ENCODE measurements at places on chromosomes 6 and 20.

DNA sequence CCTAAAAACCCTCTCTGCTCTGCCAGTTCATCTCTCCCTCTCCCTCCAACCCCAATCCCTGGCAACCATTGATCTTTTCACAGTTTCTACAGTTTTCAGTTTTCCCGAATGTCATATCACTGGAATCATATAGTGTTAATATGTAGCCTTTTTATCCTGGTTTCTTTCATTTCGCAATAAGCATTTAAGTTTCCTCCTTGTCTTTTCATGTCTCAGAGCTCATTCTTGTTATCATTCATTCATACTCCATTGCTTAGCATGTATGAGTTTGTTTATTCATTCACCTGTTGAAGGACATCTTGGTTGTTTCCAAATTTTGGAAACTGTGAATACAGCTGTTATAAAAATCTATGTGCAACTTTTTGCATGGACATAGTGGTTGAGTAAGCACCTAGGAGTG is 5.5 kb upstream of the PCMTD2 start:
- DNase-seq = no peak

DNA sequence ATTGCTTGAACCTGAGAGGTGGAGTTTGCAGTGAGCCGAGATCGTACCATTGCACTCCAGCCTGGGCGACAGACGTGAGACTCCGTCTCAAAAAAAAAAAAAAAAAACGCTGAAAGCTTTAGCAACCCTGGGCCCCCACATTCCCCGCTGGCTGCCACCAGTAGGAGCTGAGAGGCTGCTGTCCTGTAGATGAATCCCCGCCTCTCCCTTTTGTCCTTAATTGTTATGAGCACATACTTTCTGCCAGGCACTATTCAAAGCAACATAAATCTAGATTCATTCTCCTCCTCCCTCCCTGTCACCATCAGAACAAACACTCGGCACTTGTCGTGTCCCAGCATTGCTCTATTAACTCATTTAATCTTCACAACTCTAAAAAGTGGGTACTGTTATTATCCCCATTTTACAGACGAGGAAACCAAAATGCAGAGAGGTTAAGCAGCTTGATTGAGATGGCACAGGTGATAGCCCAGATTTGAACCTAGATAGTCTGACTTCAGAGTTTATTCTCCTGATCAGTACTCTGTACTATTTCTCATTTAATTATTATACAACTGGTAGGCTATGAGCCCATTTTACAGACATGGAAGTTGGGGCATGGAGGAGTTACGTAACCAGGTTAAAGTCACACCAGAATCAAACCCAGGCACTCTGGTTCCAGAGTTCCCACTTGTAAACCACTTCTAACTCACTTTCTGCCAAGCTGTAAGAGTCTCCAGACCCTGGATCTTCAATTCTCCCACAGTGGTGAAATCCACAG is 97.4 kb downstream of the EYA2 start:
- DNase-seq = no peak

GRCh38 chr6:34979218-34979617 is 90.2 kb downstream of the ANKS1A start:
- DNase-seq = no peak

DNA sequence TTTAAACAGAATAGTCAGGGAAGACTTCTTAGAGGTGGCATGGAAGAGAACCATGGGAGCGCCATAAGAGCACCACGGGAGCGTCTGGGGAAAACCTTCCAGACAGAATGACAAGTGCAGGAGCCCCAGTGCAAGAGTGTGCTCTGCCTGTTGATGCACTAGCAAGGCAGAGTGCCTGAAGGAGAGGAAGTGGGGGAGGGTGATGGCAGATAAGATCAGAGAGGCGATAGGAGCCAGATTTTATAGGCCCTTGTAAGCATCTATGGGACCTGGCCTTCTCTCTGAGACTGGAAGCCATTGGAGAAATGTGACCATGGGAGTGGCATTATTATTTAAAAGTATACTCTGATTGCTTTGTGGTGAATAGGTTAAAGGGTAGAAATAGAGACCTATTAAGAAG is 13.1 kb downstream of the FUCA2 start:
- no peak for DNase-seq

DNA sequence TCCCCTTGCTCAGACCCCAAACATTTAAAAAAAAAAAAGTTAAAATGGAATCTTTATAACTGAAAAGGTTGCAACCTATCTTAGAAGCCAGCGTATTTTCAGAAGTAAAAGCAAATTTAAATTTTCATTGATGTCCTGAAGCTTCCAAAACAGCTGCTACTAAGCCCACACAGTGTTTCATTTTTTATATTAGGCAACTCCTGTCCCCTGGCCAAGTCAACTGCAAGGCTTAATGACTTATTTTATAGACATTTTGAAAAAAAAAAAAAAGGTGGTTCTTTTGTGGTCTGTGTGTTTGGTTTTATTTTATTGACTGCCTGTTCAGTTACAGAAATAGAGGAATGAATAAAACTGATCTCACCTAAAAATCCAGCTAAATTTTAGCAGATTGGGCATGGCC is 13.0 kb downstream of the CFAP61 start:
- no peak for DNase-seq

DNA sequence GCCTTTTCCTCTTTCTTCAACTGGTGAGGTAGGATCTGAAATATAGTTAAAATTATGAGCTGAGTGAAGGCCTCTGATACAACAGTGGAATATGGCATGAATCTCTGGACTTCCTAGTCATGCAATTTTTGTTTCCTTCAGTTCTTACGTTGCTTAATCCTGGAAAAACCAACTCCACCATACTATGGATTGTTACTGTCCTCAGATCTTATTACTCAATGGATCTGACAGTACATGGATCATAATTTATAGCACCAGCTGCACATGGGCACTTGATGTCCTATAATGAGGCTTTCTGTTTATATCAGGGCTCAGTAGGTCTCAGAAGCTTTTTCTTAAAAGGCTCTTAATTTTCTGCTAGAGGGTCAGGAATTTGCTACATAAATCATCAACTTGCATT is 1341.0 kb upstream of the EYS start:
- DNase-seq = no peak

DNA sequence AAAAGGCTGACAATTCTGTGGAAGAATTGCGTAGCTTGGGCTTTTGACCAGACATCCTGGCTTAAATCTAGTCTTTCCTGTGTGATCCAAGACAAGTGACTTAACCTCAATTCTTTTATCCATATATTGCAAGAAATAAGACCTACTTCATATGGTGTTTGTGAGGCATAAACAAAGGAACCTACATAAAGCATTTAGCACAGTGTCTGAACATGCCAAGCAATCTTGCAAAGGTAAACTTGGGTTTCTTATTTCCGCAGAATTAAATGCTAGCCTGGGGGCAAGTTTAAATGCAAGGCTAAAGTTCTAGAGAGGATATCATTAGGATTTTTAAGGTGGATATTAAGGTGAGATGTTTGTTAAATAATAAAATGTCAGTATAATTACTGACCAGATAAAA is 47.9 kb downstream of the HDDC2 start:
- no peak for DNase-seq

- DNase-seq = no peak
Measured at GRCh38 chr6:160737934-160738333, 35.9 kb downstream of the PLG start.

GRCh38 chr6:15434823-15435380 is 189.0 kb downstream of the JARID2 start:
- no peak for DNase-seq

GRCh38 chr20:14219801-14220461 is 117.5 kb downstream of the FLRT3 start:
- DNase-seq = no peak

DNA sequence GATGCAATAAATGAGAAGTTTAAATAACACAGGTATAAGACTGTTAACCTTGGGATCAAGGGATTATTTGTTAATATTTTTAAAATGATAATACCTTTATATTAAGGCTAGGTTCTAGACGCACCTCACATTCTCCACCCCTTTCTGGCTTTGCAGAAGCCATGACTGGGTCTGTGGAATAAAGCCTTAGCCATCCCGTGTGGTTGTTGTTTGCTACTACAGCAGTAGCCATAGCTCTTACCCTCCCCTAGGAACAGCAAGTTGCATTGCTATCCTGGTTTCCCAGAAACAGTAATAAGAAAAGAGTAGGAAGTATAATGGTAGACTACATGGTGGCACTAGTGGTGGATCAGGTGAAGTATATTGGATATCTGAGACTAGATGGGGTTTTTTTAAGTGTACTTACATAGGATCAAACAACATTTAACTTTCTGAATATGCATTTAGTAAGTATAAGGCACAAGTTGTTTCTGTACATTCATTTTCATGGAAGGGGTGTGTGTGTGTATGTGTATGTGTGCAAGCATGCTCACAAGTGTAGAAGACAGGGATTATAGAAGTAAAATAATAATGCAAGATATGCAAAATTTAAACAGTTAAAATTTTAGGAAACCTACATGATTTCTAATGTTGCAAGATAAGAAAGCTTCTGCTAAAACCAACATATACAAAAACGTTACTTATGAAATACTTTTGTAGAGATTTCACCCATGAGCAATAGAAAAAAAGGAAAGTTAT is 384.2 kb downstream of the PRKN start:
- no peak for DNase-seq

- DNase-seq = peak; percentile 75
Measured at GRCh38 chr6:44126320-44127149, 717 bp downstream of the MRPL14 start.

Data from stimulated activated CD8-positive, alpha-beta memory T cell treated with anti-CD3 and anti-CD28 coated beads, Interleukin-15, amount 100 ng/mL, for 48 hours (primary cell).